ENCODE measurements at places on chromosomes 16 and 17.

GRCh38 chr17:56389356-56389755, 204.1 kb upstream of the NOG start:
- DNase-seq, result no peak

GRCh38 chr16:47037396-47037745, 63.9 kb upstream of the DNAJA2 start:
- DNase-seq, result no peak

DNA sequence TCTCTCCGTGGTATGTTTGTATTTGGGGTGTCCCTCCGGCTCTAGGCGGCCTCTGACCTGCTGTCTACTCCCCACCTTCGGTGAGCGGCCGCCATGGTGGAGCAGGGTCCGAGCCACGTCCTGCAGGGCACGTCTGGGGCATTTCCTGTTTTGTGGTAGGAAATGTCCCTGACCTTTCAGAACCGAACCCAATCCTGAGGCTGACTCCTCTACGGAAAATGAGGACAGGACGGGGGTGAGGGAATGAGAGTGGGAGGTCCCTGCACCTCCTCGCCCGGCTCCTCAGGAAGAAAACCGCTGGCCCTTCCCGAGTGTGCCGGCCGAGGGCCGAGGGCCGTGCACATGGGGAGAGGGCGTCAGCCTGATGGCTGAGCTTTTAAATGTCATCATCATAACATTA, 45.8 kb downstream of the WDR45B start:
- DNase-seq, result no peak

GRCh38 chr17:28514561-28515002, 8.4 kb downstream of the FOXN1 start:
- DNase-seq, result no peak

DNA sequence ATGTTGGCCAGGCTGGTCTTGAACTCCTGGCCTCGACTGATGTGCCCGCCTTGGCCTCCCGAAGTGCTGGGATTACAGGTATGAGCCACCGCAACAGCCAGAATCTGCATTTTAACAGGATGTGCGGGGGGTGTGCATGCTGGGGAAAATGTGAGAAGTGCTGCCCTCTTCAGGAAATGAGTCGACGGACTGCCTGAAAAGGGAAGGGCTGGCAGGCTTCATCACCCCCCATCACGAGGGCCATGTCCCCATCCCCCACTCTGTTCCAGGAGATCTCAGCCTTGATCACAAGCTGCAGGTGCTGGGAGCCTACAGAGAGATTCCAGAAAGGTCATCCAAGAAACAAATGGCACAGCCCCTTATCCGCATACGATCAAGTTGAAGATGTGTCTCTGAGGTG, 195.3 kb upstream of the RPL38 start:
- DNase-seq, result no peak

GRCh38 chr16:68046106-68046505, 23.0 kb downstream of the DUS2 start:
- no peak for DNase-seq

DNA sequence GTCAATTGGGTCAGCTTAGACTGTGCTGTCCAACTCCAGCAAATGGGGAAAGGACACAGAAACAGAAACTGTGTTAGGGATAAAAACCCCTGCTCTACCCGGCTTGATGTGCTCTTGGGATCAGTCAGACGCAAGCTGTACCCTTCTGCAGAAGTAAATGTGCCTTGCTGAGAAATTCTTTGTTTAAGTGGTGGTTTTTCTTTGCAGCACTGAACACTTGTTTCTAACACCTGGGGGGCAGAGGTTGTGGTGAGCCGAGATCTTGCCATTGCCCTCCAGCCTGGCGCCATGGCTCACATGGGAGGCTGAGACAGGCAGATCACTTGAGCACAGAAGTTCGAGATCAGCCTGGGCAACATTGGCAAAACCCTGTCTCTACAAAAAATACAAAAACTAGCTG, 18.5 kb upstream of the ARL4D start:
- no peak for DNase-seq

DNA sequence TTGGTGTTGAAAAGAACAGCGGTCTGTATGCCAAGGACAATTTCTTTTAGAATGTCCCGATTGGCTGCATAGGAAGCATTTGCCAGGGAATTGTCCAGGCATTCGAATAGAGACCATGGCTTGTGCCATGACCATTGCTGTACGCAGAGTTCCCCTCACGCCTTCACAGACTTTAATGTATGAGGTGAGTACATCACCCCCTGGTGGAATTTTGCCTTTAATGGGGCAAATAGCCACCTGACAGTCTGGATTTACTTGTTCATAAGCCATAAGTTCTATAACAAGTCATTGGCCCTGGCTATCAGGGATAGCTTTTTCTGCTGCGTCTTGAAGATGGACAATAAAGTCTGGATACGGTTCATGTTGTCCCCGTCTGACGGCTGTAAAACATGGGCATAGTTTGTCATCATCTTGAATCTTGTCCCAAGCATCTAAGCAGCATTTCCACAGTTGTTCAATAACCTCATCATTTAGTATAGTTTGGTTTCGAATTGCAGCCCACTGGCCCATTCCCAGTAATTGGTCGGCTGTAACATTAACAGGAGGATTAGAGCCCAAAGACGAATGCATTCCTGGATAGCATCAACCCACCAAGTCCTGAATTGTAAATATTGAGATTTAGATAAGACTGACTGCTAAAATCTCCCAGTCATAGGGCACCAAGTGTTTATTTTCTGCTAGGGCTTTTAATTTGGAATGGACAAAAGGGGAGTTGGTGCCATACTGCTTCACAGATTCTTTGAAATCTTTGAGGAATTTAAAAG, 67.7 kb upstream of the ARL4D start:
- DNase-seq, result no peak
